ENCODE measurements at places on chromosomes 7 and 10. TPM values are rescaled to one million over a fixed set of nuclear protein-coding genes. Genes with fewer than 3 reads are reported as not detected.

- H3K27ac ChIP-seq: no peak overlapping the region
- no peaks in the 10 kb centered on the region for H3K36me3 ChIP-seq
- H3K27me3 ChIP-seq: peaks cover 2% of the 10 kb centered on the region
Observed at GRCh38 chr7:141361479-141361878, 189.7 kb upstream of the AGK start.

- no peaks in the 10 kb centered on the region for H3K36me3 ChIP-seq
- peak; percentile 72 for DNase-seq
- peaks cover 16% of the 10 kb centered on the region for H3K4me1 ChIP-seq
Observed at GRCh38 chr7:99693427-99694200, 13.8 kb upstream of the CYP3A5 start.

DNA sequence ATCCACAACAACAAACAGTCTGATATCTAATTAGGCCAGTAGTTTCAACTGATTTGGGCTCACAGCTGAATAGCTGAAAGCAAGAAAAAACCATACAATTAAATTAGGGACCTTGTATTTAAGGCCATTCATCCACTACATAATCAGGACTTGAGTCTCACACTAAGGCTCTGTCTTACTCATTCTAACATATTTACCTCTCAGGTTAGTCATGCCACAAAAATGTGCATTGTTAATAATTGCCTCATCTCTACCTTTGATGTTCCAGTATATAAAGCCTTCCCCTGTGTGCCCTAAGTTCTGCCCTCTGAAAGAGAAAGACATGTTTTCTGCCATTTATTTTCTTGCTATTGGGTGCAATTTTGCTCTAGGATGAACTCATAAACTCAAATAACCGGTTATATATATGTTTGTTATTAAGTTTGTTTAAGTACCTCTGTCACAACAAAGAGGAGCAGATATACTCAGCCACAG, 5.3 kb upstream of the C1GALT1 start:
- no peaks in the 10 kb centered on the region for H3K27me3 ChIP-seq
- H3K36me3 ChIP-seq: peaks cover 18% of the 10 kb centered on the region
- peaks cover 33% of the 10 kb centered on the region for H3K4me1 ChIP-seq
- no peak for DNase-seq

- no peak overlapping the region for H3K27ac ChIP-seq
- no peak for DNase-seq
- no peak overlapping the region for H3K4me3 ChIP-seq
- no peaks in the 10 kb centered on the region for H3K4me1 ChIP-seq
Observed at GRCh38 chr10:113445736-113446135, 107.1 kb upstream of the HABP2 start.

GRCh38 chr7:29812185-29812876, 6.0 kb downstream of the WIPF3 start:
- H3K27ac ChIP-seq: no peak overlapping the region
- H3K36me3 ChIP-seq: no peaks in the 10 kb centered on the region
- no peak for DNase-seq
- H3K4me3 ChIP-seq: no peak overlapping the region
- peaks cover 7% of the 10 kb centered on the region for H3K4me1 ChIP-seq

GRCh38 chr7:115417662-115418061, 495.8 kb downstream of the MDFIC start:
- H3K36me3 ChIP-seq: no peaks in the 10 kb centered on the region
- H3K4me1 ChIP-seq: no peaks in the 10 kb centered on the region
- H3K4me3 ChIP-seq: no peak overlapping the region
- no peak for DNase-seq
- no peaks in the 10 kb centered on the region for H3K27me3 ChIP-seq

GRCh38 chr7:139886206-139886605, 57.1 kb downstream of the TBXAS1 start:
- no peak overlapping the region for H3K4me3 ChIP-seq
- H3K36me3 ChIP-seq: peaks cover 10% of the 10 kb centered on the region
- DNase-seq: no peak
- H3K4me1 ChIP-seq: peaks cover 54% of the 10 kb centered on the region

GRCh38 chr10:64102916-64103315, 581.7 kb downstream of the REEP3 start:
- no peak overlapping the region for H3K27ac ChIP-seq
- H3K4me3 ChIP-seq: no peak overlapping the region
- H3K4me1 ChIP-seq: no peaks in the 10 kb centered on the region

GRCh38 chr10:131019696-131020095, 291.8 kb downstream of the TCERG1L start:
- peaks cover 4% of the 10 kb centered on the region for H3K27me3 ChIP-seq
- H3K4me1 ChIP-seq: no peaks in the 10 kb centered on the region
- H3K4me3 ChIP-seq: no peak overlapping the region
- no peak for DNase-seq

- no peak overlapping the region for H3K27ac ChIP-seq
- no peak for DNase-seq
- no peaks in the 10 kb centered on the region for H3K36me3 ChIP-seq
Observed at GRCh38 chr7:31408140-31408729, 67.7 kb upstream of the NEUROD6 start.

DNA sequence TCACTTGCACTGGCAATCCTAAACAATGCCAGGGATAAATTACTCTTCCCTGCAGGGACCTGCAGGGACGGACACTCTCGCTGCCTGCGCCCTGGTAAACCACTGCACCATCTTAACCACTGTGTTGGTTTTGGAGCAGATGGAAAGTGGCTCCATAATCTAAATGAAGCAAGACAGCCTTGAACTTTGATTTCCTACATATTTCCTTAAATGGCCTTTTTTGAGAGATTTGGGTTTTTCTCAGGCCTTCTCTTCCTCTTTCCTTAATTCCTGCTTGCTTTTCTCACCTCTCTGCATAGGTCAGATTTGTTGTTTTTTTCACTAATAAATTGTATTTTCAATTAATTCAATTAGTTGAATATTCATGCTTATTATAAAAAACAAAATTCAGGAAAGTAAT, 2.8 kb downstream of the PILRA start:
- H3K27ac ChIP-seq: peak overlapping the region; percentile 71
- no peak for DNase-seq

- DNase-seq: no peak
- peaks cover 10% of the 10 kb centered on the region for H3K4me1 ChIP-seq
- peaks cover 3% of the 10 kb centered on the region for H3K36me3 ChIP-seq
- no peak overlapping the region for H3K4me3 ChIP-seq
- H3K27me3 ChIP-seq: no peaks in the 10 kb centered on the region
Observed at GRCh38 chr10:11551916-11552602, 59.4 kb downstream of the USP6NL start.

- DNase-seq: no peak
- H3K36me3 ChIP-seq: no peaks in the 10 kb centered on the region
- no peak overlapping the region for H3K4me3 ChIP-seq
- no peaks in the 10 kb centered on the region for H3K27me3 ChIP-seq
- H3K27ac ChIP-seq: no peak overlapping the region
- H3K4me1 ChIP-seq: no peaks in the 10 kb centered on the region
Observed at GRCh38 chr7:111871283-111871682, 309.0 kb upstream of the IMMP2L start.

GRCh38 chr7:34373940-34374339, 284.1 kb upstream of the NPSR1 start:
- no peak overlapping the region for H3K4me3 ChIP-seq
- no peaks in the 10 kb centered on the region for H3K4me1 ChIP-seq
- H3K27ac ChIP-seq: no peak overlapping the region
- H3K36me3 ChIP-seq: no peaks in the 10 kb centered on the region

DNA sequence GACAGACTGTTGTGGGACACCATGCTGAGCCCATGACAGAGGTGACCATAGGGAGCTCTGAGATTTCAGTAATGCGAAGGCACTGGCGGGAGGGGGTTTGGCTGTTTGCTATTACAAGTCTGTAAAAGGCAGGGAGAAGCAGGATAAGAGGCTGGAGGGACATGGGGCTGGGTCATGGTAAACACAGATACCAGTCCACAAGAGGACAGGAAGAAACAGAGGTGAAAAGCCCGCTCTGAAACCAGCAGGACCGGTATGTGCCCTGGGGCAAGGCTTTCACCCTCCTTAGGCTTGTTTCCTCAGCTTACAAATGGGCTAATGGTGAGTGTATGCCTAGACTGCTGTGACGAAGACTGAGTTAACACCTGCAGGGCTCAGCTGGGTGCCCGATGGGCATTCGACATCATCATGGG, 34.1 kb downstream of the ANXA11 start:
- no peaks in the 10 kb centered on the region for H3K27me3 ChIP-seq
- DNase-seq: no peak
- no peak overlapping the region for H3K4me3 ChIP-seq
- H3K36me3 ChIP-seq: no peaks in the 10 kb centered on the region
- peaks cover 36% of the 10 kb centered on the region for H3K4me1 ChIP-seq

- H3K27ac ChIP-seq: no peak overlapping the region
- H3K4me3 ChIP-seq: no peak overlapping the region
- DNase-seq: no peak
- H3K36me3 ChIP-seq: peaks cover 30% of the 10 kb centered on the region
- H3K27me3 ChIP-seq: no peaks in the 10 kb centered on the region
Observed at GRCh38 chr10:360653-361052, 225.4 kb downstream of the ZMYND11 start.

DNA sequence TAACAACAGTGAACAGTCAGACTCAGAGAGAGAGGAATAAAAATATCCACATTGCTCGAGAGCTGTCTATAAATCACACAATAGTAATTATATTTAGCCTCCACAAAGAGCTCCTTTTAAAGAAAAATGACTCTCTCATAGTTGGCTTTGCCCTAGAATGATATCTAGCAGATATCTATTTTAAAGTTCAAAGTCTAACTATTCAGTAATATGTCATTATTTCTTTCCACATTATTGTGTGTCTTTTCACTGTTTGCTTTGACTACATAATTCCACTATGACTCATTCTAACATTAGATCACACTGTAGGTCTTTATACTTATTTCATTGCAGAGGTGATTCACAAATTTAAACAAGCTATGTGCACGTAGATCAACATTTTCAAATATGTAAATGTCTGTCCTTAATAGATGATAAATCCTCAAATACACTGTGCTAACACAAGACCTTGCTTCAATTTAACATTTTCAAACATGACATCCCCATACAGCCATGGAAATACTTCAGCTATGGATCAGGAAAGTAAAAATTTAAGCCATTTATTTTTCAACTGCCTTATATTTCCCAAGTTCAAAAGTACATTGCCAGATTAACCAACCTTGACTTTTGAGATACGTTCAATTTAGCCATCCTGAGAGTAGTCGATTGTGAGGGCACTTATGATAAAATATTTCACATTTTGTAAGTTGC, 99.9 kb upstream of the AKR1E2 start:
- H3K4me3 ChIP-seq: no peak overlapping the region
- H3K27me3 ChIP-seq: no peaks in the 10 kb centered on the region
- no peak for DNase-seq
- no peak overlapping the region for H3K27ac ChIP-seq
- no peaks in the 10 kb centered on the region for H3K36me3 ChIP-seq

- H3K36me3 ChIP-seq: no peaks in the 10 kb centered on the region
- peak within 1 kb of the TSS; percentile 73 for H3K4me3 ChIP-seq
- peak within 1 kb of the TSS; percentile 80 for H3K27ac ChIP-seq
- peak; percentile 47 for DNase-seq
- peaks cover 15% of the 10 kb centered on the region for H3K4me1 ChIP-seq
Observed at GRCh38 chr10:80356563-80356988, at the start of the genes DYDC1 and DYDC2. DYDC1 (minus strand) TSS chr10:80356755; CDS start chr10:80352601, 4,154 bp downstream. DYDC2 (plus strand) TSS chr10:80356781; CDS start chr10:80362444, 5,663 bp downstream.

DNA sequence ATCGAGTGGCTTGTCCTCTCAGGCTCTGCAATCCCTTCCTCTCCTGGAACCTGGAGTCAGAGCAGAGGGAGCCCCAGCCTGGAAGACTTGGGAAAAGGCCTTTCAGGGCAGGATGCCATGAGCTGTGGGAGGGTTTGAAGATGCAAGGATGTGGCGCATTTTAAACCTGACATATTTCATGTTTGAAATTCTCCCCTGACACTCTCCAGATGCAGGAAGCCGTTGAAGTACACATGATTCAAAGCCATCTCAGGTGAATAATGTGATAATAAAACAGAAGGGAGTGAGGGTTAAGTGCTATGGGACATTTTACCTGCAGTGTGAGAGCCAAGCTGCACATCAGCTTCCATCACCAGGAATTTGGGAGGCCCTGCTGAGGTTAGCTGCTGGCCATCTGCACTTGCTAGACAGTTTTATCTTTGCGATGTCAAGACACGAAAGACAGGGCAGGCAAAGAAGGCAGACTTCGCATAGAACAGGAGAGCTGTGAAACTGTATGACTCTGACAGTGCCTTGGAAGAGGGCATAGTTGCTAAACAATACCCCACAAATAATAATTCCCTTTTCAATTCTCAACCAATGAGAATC, 159.1 kb upstream of the GDF10 start:
- H3K4me1 ChIP-seq: peaks cover 10% of the 10 kb centered on the region
- no peak overlapping the region for H3K4me3 ChIP-seq

GRCh38 chr7:8134089-8134733, 127.8 kb downstream of the ICA1 start:
- peak overlapping the region; percentile 32 for H3K4me3 ChIP-seq
- no peaks in the 10 kb centered on the region for H3K36me3 ChIP-seq
- no peaks in the 10 kb centered on the region for H3K27me3 ChIP-seq
- H3K4me1 ChIP-seq: peaks cover 23% of the 10 kb centered on the region
- peak; percentile 16 for DNase-seq
- H3K27ac ChIP-seq: peak overlapping the region; percentile 93

GRCh38 chr7:43302211-43302711, 189.8 kb downstream of the HECW1 start:
- H3K27ac ChIP-seq: no peak overlapping the region
- DNase-seq: no peak
- H3K36me3 ChIP-seq: no peaks in the 10 kb centered on the region

GRCh38 chr10:44427037-44427436, 42.1 kb upstream of the CXCL12 start:
- no peak overlapping the region for H3K4me3 ChIP-seq
- no peak overlapping the region for H3K27ac ChIP-seq
- H3K36me3 ChIP-seq: no peaks in the 10 kb centered on the region
- H3K4me1 ChIP-seq: no peaks in the 10 kb centered on the region
- DNase-seq: no peak
- no peaks in the 10 kb centered on the region for H3K27me3 ChIP-seq

DNA sequence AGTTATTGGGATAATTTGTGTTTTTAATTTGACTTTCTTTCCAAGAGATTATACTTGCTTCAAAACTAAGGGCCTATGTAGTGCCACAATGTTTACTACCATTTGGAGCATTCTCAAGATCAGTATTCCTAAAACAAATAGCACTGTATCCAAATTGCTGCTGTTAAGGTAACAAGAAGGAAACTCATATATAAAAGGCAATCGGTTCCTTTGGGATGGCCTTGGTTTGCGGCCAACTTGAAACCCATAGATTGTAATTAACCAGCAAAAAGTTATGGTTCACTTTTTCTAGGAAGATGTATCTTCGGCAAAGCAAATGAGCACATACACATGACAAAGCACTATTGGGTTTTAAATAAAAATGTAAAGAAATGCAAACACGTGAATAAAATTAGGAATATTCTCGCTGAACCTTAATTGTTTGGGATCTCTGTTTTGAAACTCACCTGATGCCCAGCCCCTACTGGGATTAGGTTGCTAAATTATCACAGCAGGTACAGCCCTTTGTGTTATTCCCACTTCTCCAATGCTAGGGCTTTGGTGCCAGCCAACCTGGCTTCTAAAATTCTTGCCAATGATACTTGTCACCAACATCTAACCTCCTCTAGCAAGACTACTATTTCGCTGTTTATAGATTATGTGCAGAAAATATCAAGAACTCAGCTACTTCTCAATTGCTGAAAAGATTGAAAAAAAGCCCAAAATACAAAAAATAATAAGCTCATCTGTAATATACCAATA, 16.0 kb downstream of the CDNF start:
- no peak overlapping the region for H3K4me3 ChIP-seq
- H3K36me3 ChIP-seq: no peaks in the 10 kb centered on the region
- no peaks in the 10 kb centered on the region for H3K27me3 ChIP-seq
- DNase-seq: no peak
- H3K27ac ChIP-seq: no peak overlapping the region
- peaks cover 3% of the 10 kb centered on the region for H3K4me1 ChIP-seq

The TAS2R3 gene
- total RNA-seq: 5.0 TPM

The HOXA10 gene
- not detected for total RNA-seq

The MRLN gene
- not detected for total RNA-seq

The GIMAP1 gene
- total RNA-seq: 119 TPM

The VKORC1L1 gene
- 9.8 TPM for total RNA-seq

The POP7 gene
- 16.9 TPM for total RNA-seq
